ENCODE measurements at places on chromosomes 4 and X.

DNA sequence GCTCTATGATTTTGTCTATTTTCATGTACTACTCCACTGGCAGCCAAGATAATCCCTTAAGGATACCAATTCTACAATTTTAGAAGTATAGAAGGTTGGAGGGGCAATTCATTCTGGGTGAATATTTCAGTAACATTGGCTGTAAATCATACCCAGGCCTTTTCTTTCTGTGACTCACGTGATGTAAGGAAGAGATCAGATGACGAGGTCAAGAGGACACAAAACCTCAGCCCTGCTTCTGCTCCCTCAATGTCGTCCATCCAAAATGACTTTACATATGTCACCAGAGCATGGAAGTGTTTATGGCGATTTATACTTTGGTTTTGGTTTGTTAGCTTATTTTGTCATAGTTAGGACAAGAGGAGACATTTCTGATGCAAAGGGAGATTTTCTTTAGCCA lies 70.7 kb upstream of the SLC4A4 start:
- DNase-seq = no peak

DNA sequence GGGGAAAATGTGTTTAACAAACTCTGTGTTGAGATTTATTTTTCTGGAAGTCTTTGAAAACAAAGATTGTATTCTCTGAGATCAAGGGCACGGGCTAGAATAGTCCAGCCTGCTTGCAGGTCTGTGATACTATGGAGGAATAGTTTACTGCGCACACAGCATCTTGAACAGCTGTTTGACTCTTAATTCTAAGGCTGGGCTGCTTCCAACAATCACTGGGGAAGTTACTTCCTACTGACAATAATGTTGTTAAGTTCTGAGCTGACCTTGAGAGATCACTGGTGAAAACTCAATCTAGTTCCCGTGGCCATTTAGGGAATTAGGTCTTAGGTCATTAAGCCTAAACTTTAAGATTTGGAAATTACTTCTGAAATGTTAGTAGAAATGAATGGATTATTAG lies 416.1 kb upstream of the FTHL17 start:
- no peak for DNase-seq

GRCh38 chr4:55297346-55297745 lies 48.7 kb upstream of the SRD5A3 start:
- no peak for DNase-seq

DNA sequence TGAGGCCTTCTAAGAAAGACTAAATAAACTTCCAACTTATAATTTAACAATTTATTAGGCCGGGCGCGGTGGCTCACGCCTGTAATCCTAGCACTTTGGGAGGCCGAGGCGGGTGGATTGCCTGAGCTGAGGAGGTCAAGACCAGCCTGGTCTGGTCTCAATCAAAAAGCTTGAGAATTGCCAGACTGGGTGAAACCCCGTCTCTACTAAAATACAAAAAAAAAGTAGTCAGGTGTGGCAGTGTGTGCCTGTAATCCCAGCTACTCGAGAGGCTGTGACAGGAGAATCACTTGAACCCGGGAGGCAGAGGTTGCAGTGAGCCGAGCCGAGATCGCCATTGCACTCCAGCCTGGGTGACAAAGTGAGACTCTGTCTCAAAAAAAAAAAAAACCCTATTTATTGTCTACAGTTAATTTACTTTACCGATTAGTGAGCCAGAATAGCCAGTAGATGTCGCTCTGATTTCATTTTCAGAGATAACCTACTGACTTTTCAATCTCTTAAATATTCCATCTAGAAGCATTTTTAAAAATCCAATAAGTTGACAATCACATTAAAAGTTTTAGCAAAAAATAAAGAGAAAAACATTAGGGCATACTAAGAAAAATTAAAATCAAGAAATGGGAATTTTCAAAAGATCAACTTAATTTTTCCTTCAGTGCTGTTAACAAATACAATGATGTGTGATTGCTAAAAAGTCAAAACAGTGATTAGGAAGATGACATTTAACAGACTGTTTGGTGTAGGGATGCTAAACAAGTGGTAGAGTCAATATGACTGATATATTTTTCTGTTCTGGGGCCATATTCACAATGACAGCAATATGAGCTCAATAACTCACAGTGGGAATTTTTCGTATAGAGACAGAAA lies 4.3 kb upstream of the SHROOM3 start:
- DNase-seq = peak; percentile 3

DNA sequence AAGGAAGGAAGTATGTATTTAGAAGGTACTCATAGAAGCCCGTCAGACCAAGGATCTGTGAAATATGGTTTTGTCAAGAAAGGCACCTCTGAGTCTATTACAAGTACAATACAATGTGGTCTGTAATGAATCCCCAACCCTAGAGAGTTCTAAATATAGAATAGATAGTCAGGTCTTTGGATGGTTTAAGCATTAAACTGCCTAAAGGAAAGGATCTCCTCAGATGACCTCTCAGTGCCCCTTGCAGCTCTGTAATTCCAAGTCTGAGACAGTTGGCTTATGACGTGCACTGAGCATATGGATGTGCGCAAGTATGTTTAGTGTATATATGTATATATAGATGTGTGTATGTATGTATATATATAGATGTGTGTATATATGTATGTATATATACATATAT lies 62.0 kb downstream of the CCSER1 start:
- DNase-seq = no peak
